ENCODE measurements at places on chromosomes 2 and 18. TPM values are rescaled to one million over a fixed set of nuclear protein-coding genes. Genes with fewer than 3 reads are reported as not detected.

DNA sequence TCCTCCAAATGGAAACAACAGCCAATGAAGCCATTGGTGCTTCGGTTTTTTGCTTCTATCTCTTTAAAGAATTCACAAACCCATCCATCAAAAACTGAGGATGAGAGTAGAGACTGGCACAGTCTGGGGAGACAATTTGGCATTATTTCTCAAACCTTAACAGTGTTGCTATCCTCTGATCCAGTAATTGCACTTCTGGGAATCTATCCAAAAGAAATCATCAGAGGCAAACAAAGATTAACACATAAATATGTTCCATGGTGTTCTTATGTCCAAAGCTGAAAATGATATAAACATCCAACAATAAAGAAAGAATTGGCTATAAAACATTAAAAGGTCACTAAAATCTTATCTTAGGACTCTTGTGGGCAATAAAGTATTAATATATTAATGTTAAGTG is 35.1 kb downstream of the REEP1 start:
- DNase-seq = no peak

DNA sequence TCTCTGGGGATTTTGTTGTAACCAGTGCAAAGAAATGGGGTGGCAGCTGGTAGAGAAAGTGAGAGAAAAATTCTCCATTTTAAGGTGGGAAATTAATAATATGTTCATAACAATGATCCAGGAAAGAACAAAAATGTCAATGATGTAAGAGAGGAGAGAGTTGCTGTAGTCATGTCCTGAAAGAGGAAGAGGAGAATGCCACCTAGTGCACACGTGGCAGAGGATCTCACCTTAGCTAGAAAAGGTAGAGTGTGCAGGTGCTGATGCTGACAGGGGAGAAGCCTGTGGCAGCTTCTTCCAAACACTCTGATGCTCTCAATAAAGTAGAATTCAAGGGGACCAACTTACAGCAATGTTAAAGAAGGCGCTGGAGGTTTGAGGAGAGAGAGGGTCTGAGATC is 282.9 kb upstream of the PKDCC start:
- no peak for DNase-seq

GRCh38 chr2:145085612-145086011 is 565.7 kb upstream of the ZEB2 start:
- no peak for DNase-seq

DNA sequence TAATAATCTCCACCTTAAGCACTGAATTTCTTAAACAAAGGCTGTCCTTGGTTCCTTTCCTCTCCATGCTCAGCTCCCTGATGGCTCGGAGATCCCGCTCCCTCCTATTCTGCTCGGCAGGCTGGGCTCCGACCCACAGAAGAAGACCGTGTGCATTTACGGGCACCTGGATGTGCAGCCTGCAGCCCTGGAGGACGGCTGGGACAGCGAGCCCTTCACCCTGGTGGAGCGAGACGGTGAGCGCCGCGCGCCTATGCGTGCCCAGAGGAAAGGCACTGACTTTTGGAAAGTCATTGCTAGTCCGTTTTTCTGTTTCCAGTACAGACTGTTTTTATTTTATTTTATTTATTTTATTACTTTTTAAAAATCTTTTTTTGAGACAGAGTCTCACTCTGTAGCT is 9.6 kb downstream of the CNDP2 start:
- DNase-seq = no peak

- DNase-seq = no peak
Measured at GRCh38 chr2:55934337-55934736, 10.8 kb upstream of the EFEMP1 start.

DNA sequence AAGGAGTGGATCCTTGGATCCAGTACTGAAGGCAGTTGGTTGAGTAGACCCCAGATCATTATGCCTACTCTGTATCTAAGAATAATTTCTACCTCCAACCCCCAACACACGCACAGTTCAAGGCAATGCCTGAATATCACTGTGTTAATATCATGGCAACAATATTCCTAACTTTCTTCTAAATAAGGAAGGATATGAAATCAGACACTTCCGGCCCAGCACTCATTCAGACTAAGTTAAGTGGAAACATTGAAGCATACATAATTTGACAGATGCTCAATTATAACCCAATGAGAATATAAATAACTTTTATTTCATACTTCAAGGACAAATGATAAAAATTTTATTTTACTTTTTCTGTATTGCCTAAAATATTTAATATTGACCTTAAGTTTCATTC is 153.6 kb upstream of the COL3A1 start:
- no peak for DNase-seq

DNA sequence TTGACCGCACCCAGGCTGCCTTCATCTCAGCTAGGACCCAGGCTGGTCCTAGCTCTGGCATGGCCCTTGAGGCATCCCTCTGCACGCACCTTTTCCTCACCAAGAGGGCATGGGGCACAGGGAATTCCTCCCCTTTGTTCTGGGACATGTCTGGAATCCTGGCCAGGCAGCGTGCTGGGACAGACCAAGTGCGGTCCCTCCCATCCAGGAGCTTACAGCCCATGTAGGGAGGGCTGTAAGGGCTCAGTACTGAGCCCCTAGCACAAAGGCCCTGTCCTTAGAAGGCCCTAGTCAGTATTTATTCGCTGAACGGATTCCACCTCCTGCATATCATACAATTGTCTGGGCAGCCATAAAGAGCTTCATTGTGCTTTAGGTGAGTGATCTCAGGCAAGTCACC is 3.0 kb downstream of the TMEM37 start:
- DNase-seq = no peak

DNA sequence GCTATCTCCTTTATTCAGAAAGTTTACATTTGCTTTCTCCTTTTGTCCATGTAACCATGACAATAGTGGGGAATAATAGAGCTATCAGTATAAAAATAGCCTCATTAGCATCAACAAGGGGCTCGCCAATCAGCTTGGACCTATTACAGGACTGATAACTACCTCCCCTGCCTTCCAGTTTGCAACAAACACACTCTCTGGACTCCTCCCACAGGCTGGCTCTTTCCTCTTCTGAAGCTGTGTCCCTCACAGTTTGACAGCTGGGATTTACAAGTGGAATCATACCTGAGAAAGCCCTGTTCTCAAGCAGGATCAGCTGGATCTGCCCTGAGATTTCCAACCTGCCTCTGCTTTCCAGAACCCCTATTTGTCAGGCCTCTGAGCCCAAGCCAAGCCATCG is 162.5 kb downstream of the GRB14 start:
- DNase-seq = no peak

- no peak for DNase-seq
Measured at GRCh38 chr2:54207666-54208195, 48.3 kb downstream of the TSPYL6 start.

- DNase-seq = no peak
Measured at GRCh38 chr2:189481071-189481470, 39.8 kb downstream of the WDR75 start.

GRCh38 chr18:35463050-35463449 is 34.7 kb downstream of the INO80C start:
- no peak for DNase-seq

Gene HAAO
- polyA plus RNA-seq = 0.54 TPM

Gene RAB6C
- not detected for polyA plus RNA-seq

Gene SPEG
- 69.9 TPM for polyA plus RNA-seq

Gene SLC9A2
- polyA plus RNA-seq = not detected

Gene HNMT
- polyA plus RNA-seq = 7.7 TPM

Gene CERKL
- polyA plus RNA-seq = 0.04 TPM

Gene CXCR1
- not detected for polyA plus RNA-seq

Gene LNPK
- polyA plus RNA-seq = 36.5 TPM

Gene RGPD6
- polyA plus RNA-seq = 4.1 TPM

Data from BJ (cell line).